ENCODE measurements at places on chromosomes 3 and 15.

GRCh38 chr15:61070111-61070901 lies 158.8 kb downstream of the RORA start:
- no peak for DNase-seq

- DNase-seq: no peak
Observed at GRCh38 chr3:84925571-84925970, 33.2 kb upstream of the CADM2 start.

- DNase-seq: no peak
Observed at GRCh38 chr3:181344331-181344730, 354.8 kb upstream of the DNAJC19 start.

- peak; percentile 64 for DNase-seq
Observed at GRCh38 chr15:26974120-26974780, 3.3 kb downstream of the GABRG3 start.

DNA sequence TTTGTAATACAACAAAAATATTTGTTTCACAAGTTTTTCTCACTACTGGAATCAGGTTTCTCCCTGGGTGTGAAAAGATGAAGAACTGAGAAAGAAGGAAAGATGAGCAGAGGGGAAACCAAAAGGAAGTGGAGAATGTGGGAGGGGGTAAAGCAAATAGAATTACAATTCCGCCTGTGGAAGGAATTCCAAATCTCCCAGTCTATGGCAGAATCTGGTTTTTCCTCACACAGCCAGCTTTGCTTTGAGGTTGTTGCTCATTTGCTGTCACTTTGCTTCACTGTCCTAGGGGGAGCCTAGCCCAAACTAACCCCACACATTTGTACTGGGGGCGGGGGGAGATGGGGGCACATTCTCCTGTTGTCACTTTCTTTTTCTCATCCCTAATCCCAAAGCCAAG lies 43.9 kb downstream of the RPL22L1 start:
- no peak for DNase-seq

DNA sequence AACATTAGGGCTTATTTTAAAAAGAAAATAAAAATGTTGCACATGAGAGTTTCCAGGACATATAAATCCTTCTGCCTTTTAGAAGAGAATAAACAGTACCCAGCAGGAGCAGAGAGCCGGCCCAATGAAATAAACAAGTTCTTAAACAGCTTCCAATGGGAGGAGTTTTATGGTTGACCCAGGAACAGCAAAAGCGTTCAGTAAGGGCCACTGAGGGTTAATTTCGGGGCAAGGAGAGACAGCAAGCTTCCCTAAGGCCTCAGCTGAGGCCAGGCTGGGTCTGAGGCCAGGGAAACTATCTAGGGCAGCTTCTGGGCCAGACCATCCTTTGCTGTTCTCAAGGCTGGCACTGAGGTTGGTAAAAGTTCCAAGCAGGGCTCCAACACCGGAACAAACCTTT lies 3.4 kb downstream of the PDZRN3 start:
- DNase-seq: no peak

GRCh38 chr3:6640907-6641306 lies 220.0 kb upstream of the GRM7 start:
- DNase-seq: no peak

DNA sequence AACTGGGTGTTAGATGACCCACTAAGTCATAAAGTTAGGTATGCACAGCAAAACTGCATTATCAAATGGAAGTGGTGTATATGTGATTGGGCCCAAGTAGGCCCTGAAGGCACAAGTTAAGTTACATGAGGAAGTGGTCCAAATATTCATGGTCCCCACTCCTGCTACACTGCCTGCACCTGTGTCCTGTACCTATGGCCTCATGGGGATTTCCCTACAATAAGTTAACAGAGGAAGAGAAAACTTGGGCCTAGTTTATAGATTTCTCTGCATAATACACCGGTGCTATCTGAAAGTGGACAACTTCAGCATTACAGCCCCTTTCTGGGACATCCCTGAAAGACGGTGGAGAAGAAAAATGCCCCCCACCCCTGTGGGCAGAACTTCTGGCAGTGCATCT lies 41.5 kb downstream of the STRIT1 start:
- DNase-seq: no peak

GRCh38 chr3:29334706-29335105 lies 53.8 kb downstream of the RBMS3 start:
- DNase-seq: no peak

GRCh38 chr3:138114431-138114918 lies 933 bp downstream of the DZIP1L start:
- no peak for DNase-seq

DNA sequence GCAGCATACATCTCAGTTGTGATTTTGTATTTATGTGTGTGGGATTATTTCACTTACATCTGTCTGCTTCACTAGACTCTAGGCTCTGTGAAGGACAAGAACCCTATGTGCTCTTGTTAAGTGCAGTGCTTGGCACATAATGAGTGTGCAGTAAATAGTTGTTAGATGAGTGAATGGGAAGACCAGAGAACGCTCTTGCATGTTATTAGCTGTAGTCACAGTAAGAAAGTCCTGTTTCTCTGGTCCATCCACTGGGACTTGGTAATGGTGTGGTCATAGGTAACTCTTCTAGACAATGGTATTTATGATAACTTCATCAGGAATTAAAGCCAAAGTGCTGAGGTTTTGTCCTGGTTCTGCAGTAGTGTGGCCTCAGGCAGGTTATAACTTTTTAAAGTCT lies 1.4 kb upstream of the AQP9 start:
- no peak for DNase-seq

Data from Jurkat, Clone E6-1 (cell line).